ENCODE measurements at places on chromosomes 7 and 10.

GRCh38 chr7:39616138-39616537 lies 7.2 kb upstream of the RALA start:
- no peak for DNase-seq

GRCh38 chr7:37045681-37046179 lies 321.4 kb upstream of the AOAH start:
- DNase-seq: no peak

DNA sequence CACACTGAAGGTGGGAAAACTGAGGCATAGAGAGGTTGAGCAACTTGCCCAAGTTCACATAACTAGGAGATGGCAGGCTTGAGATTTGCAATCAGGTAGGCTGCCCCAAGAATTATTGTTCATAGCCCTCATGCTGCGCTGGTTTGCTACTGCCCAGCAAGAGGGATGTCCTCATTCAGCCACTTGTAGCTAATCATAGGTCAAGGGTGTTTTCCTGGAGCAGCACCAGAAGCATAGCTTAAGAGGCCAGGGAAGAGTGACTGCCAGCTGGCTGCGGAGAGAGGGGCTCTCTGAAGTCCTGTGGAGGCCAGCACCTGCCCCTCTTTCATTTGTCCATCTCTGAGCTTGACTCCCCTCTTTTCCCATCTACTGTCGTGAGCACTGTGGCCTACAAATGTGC lies 15.0 kb downstream of the CDHR3 start:
- DNase-seq: no peak

- no peak for DNase-seq
These were observed 5.4 kb downstream of the PRKCQ start for GRCh38 chr10:6574664-6575176.

GRCh38 chr7:12814828-12815227 lies 127.4 kb downstream of the ARL4A start:
- no peak for DNase-seq

DNA sequence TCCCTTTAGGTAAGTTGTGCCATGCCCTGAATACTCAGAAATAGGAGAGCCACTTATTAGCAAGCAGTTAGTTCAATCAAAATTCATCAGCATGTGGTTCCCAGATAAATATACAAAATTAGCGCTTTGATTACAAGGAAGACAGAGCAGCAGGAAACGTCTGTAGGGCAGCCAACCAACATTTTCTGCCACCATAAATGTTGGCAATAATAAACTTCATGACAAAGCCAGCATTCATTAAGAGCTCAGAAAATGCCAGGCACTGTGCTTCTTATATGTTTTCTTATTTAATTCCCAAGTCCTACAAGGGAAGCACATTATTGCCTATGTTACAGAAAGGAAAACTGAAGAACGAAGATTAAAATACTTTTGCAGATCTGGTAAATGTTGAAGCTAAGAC lies 22.0 kb upstream of the ABCB5 start:
- no peak for DNase-seq

DNA sequence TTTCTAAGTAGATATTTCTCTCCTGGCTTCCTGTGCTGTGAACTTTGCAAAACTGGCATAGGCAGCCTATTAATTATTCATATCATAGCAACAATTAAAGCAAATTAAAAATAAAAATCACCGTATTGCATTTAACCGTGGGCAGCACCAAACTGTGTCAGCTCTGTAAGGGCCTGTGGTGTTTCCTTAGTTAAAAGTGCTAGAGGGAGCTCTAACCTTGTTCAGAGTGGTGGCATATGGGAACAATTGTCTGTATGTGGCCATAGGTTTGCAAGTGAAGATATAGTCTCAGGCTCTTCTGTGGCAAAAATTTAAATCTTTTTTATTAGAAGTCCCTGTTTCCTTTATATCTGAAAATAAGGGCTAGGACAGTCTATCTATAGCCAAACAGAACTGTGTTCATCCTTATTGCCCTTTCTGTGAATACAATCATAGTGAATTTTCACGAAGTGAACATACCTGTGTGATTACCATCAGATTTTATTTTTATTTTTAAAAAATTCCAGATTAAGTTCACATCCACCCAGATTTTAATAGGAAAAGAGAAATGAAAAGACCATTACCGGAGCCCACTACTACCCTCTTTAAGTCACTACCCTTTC lies 92.6 kb downstream of the POLL start:
- DNase-seq: no peak

- DNase-seq: peak; percentile 12
These were observed 21.0 kb upstream of the ABI1 start for GRCh38 chr10:26881600-26882331.

DNA sequence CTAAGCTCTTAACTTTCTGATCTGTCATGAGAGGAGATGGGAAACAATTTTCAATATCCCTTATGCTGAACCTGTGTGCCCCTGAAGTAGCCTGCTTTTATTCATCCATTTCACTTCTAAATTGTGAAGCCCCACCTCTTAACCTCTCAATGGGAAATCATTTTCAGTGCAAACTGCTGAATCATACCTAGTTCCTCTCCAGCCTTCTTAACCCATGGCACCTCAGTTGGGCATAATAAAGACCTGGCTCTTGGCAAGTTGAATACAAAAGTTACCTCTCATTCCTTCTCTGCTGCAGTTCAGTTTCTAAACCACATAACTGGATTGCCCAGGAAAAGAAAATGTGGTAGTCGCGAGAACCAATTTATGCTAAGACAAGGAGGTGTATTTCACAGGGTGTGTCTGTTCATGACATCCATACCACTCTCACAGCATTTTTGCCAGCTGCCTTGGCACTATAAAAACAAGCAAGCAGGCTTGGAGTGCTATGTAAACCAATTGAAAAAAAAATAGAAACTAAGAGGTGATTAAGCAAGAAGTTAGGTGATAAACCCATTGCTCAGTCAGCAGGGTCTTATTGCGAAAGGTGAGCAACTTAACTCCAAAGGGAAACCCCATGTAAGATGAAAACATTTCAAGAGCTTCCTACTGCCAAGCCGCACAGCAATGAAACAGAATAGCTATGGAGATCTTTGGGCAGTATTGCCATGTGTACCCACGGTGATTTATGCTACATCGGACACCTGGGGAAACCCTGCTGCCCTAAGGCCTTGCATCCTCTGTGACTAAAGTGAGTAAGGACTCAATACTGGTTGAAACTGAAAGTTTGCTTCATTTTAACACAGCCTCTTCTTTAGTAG lies 57.0 kb upstream of the DKK1 start:
- DNase-seq: no peak

DNA sequence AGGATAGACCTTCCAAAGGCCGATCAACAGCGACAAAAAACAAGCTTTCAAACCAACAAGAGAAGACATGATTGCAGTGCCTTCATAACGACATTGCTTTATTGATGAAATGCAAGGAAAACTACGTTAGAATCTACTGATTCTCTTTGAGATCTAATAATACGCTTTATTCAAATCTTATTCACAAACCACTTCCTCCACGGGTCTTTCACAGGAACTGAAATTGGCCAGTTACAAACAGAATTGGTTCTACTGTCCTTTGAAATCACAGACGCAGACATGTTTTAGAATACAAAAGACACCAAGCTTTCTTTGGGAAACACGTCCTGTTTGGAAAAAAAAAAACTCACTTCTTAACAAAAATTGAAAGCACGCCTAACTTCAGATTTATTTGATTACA lies 74.7 kb upstream of the SEPHS1 start:
- DNase-seq: no peak

DNA sequence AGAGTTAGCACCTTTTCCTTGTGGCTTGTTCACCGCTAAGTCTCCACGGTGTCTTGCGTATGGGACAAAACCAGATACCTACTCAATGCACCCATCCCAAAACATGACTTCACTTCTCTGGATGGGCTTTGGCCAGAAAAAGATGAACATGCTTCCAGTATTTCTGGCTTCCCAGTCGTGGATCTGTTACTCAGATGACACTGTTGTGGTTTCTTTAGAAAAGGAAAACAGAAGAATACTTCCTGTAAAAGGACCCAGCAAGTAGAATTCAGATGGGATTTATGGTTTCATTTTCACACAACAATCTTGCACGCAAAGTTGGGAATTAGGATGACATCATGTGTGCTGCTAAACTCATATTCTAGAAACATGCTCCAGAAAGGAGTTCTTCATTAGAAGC lies 216.7 kb downstream of the ADAM12 start:
- DNase-seq: no peak

- no peak for DNase-seq
These were observed 55.1 kb downstream of the PDZD8 start for GRCh38 chr10:117320050-117320665.

GRCh38 chr7:22444181-22444971 lies 55.6 kb downstream of the STEAP1B start:
- no peak for DNase-seq

DNA sequence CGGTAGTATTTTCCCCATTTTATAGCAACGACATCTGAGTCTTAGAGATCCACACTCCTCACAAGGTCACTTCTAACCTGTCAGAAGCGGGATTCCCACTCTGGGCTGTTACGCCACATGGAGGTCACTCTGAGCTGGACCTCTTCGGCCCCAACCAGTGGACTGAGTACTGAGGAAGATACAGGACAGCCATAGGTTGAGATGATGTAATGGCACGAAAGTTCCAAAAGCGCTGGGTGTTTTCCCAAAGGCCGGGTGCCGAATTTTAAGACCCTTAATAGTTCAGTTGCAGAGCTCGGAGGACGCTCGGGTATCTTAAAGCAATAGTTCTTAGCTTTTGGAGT lies 699 bp downstream of the GHITM start:
- DNase-seq: no peak

DNA sequence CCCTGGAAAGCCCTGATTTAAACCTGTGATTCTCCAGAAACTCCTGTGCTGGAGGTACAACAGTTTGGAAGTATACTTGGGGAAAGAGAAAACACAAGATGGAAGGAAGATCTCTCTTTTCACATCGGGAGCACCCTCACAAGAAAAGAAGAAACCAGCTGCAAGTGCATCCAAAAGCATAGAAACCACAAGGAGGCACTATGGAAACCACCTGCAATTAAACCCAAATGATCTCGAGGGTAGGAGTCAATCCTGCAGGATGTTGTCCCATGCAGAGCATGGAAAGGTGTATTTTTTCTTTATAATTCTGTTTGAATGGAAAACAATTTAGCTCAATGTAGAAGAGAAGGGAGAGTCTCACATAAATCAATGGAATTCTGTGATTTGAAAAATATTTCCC lies 210.5 kb downstream of the TWIST1 start:
- no peak for DNase-seq

- DNase-seq: no peak
These were observed 10.2 kb upstream of the CRHR2 start for GRCh38 chr7:30692438-30692837.

- no peak for DNase-seq
These were observed 37.5 kb downstream of the PARP12 start for GRCh38 chr7:140025241-140025640.
